Activated T-helper 1 cell treated with anti-CD3 and anti-CD28 coated beads, Interleukin-12 subunit alpha, Interleukin-12 subunit beta, Interleukin-2, Interleukin-4 antibody, amounts not matched to agents 30 ng/mL and 10 ng/mL and 1 ng/mL, durations not matched to agents 14 hours and 24 hours and 36 hours (primary cell): ENCODE measurements at places on chromosomes 2 and 18.
A peak's percentile ranks its signal among the peaks of the same experiment; 100 is the strongest.

GRCh38 chr18:12086677-12087470 is 6.8 kb upstream of the ANKRD62 start:
- peaks cover 10% of the 10 kb centered on the region for H3K27me3 ChIP-seq
- no peak overlapping the region for H3K27ac ChIP-seq
- no peaks in the 10 kb centered on the region for H3K4me1 ChIP-seq
- no peaks in the 10 kb centered on the region for H3K36me3 ChIP-seq
- H3K4me3 ChIP-seq: no peak overlapping the region
- no peak for DNase-seq

DNA sequence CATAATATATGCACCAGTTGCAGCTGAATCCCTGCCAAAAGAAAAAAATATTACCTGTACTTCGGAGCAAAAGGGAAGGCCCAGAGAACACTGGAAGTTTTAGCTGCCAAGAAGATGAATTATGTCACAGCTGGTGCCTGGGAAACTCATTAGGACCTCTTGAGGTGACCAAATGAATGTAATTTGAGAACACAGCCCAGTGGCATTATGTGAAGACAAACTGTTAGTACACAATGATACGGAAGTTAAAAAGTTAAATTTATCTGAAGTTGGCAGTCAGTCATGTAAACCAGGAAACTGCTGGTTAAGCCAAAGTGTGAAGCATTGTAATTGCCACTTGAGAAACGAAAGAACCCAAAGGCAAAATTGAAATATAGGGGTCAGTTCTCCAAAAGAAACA is 80.7 kb downstream of the EML4 start:
- H3K4me3 ChIP-seq: no peak overlapping the region
- peaks cover 34% of the 10 kb centered on the region for H3K36me3 ChIP-seq
- DNase-seq: no peak
- H3K27me3 ChIP-seq: no peaks in the 10 kb centered on the region
- H3K4me1 ChIP-seq: peaks cover 33% of the 10 kb centered on the region

GRCh38 chr2:190488516-190489233 is 45.8 kb downstream of the NEMP2 start:
- H3K4me3 ChIP-seq: no peak overlapping the region
- no peak overlapping the region for H3K27ac ChIP-seq
- H3K4me1 ChIP-seq: peaks cover 11% of the 10 kb centered on the region

- H3K27ac ChIP-seq: no peak overlapping the region
- H3K4me1 ChIP-seq: peaks cover 9% of the 10 kb centered on the region
- no peak for DNase-seq
- H3K36me3 ChIP-seq: peaks cover 19% of the 10 kb centered on the region
- H3K27me3 ChIP-seq: no peaks in the 10 kb centered on the region
- H3K4me3 ChIP-seq: no peak overlapping the region
Measured at GRCh38 chr2:210443527-210443926, 33.0 kb downstream of the LANCL1 start.

DNA sequence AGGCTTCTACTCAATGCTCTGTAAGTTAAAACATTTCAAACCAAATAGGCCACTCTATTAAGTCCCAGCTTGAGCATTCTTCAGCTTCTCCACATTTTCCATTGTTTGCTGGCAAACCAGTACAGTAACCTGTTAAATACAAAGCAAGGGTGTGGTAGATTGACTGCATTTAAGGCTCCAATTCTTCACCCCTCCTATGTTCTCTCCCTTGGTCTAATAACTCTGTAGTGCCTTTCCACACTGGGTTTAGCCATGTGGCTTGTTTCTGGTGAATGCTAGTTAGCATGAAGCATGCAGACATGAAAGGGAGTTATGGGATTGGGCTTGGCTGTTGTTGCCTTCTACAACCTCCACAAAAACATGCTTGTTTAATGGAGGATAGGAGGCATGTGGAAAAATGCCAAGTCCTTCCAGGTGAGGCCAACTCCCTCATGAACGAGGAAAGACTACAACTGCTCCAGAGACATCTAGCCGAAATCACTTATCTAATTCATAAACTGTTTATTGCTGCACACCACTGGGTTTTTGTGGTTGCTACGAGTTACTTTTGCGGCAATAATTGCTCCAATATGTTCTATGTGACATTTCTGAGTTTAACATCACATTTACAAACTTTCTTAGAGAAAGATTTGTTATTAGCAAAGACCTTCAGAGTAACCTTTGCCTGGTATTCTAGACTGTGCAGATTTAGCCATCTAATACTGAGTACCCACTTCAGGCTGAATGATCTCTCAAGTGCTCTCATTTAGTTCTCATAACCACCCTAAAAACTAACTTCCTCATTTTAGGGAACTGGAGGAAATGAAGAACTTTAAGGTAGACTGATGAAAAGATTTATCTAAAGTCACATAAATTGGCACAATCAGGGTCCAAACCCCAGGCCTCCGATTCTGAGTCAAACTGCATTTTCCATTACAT is 104.0 kb downstream of the SMAD2 start:
- H3K4me1 ChIP-seq: no peaks in the 10 kb centered on the region
- DNase-seq: no peak
- peaks cover 28% of the 10 kb centered on the region for H3K36me3 ChIP-seq
- H3K27ac ChIP-seq: no peak overlapping the region
- H3K27me3 ChIP-seq: no peaks in the 10 kb centered on the region

DNA sequence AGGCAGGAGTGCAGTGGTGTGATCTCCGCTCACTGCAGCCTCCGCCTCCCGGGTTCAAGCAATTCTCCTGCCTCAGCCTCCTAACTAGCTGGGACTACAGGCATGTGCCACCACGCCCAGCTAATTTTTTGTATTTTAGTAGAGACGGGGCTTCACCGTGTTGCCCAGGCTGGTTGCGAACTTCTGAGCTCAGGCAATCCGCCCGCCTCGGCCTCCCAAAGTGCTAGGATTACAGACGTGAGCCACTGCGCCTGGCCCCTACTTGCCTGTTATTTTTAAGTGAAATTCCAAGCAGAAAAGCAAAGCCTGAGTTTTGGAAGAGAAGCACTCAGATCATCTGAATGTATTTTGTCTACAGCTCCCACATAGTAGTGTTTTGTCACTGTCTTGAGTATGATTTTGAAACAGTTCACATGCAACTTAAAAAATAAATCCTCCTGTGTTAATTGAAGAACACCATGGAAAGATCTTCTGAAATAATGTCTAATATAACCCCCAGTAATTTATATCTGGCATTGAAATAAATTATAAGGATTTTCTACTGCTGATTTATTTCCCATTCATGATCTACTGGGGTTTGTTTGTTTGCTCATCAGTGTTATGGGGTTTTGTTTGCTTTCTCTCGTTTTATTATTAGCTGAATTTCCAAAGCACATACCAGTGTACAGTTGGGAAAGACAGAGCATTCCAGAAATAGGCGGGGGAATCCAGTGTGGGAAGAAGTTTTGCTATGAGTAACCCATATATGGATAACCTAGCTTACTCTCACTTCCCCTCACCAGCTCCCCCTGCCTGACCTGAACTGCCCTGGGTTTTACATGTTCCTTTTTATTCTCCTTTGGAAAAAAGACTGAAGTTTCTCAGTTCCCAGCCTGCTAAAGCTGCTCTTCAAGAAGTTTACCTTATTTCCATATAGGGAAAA is 80.1 kb upstream of the MAP3K20 start:
- no peaks in the 10 kb centered on the region for H3K36me3 ChIP-seq
- H3K27me3 ChIP-seq: peaks cover 3% of the 10 kb centered on the region
- H3K27ac ChIP-seq: no peak overlapping the region
- DNase-seq: no peak
- no peaks in the 10 kb centered on the region for H3K4me1 ChIP-seq

- H3K27me3 ChIP-seq: peaks cover 2% of the 10 kb centered on the region
- no peaks in the 10 kb centered on the region for H3K36me3 ChIP-seq
- no peaks in the 10 kb centered on the region for H3K4me1 ChIP-seq
- no peak overlapping the region for H3K4me3 ChIP-seq
- no peak for DNase-seq
Measured at GRCh38 chr2:121038031-121038430, 247.0 kb downstream of the TFCP2L1 start.

DNA sequence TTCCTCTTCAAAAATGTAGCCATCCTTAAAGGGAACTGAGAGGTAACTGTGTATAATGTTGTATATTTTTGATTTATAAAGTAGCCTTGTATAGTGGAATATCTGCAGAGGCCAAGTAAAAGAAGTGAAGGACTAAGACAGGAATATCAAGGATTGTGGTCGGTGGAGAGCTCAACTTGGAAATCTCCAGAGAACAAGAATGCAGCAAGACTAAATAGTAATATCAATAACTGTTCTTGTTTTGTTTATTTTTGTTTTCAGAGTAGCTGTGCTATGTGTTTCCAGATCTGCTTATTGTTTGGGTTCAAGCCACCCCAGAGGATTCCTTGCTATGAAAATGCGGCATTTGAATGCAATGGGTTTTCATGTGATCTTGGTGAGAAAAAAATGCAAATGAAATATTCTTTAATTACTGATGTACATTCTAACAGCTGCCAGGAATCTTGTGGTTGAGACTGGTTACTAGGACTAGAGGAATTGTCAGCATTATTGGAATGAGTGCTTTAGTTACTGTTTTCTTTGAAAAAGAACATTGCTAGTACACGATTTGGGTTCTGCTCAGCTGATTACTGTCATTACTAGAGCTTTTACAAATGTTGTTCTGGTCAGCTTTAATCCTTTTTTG is 25.0 kb downstream of the FASTKD2 start:
- H3K4me1 ChIP-seq: no peaks in the 10 kb centered on the region
- DNase-seq: no peak
- no peaks in the 10 kb centered on the region for H3K27me3 ChIP-seq

DNA sequence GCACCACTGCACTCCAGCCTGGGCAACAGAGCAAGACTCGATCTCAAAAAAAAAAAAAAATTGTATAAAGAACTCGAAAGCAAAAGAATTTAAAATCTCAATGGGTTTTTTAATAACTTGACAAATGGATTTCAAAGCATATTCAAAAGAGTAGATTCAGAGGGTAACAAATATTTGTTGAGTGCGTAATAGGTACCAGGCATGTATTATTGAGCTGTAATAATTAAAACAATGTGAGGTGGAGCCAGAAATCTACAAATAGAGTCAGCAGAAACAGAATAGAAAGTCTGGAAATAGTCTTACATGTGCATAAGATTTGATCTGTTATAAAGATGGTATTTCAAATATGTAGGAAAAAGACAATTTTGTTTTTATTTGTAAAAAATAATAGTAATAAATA is 19.1 kb upstream of the RAB11FIP5 start:
- peaks cover 14% of the 10 kb centered on the region for H3K27me3 ChIP-seq
- H3K27ac ChIP-seq: no peak overlapping the region
- H3K4me1 ChIP-seq: no peaks in the 10 kb centered on the region
- no peak overlapping the region for H3K4me3 ChIP-seq
- H3K36me3 ChIP-seq: no peaks in the 10 kb centered on the region
- no peak for DNase-seq

GRCh38 chr2:152408254-152408653 is 73.3 kb downstream of the FMNL2 start:
- no peak overlapping the region for H3K27ac ChIP-seq
- H3K36me3 ChIP-seq: no peaks in the 10 kb centered on the region
- peaks cover 47% of the 10 kb centered on the region for H3K4me1 ChIP-seq
- DNase-seq: no peak
- no peaks in the 10 kb centered on the region for H3K27me3 ChIP-seq

GRCh38 chr2:3101016-3101942 is 276.3 kb downstream of the EIPR1 start:
- H3K27ac ChIP-seq: no peak overlapping the region
- no peaks in the 10 kb centered on the region for H3K36me3 ChIP-seq
- no peaks in the 10 kb centered on the region for H3K4me1 ChIP-seq
- DNase-seq: no peak

GRCh38 chr2:128378231-128379020 is 59.8 kb upstream of the HS6ST1 start:
- no peak for DNase-seq
- H3K27me3 ChIP-seq: peaks cover 2% of the 10 kb centered on the region
- H3K27ac ChIP-seq: no peak overlapping the region
- H3K36me3 ChIP-seq: no peaks in the 10 kb centered on the region
- no peaks in the 10 kb centered on the region for H3K4me1 ChIP-seq

DNA sequence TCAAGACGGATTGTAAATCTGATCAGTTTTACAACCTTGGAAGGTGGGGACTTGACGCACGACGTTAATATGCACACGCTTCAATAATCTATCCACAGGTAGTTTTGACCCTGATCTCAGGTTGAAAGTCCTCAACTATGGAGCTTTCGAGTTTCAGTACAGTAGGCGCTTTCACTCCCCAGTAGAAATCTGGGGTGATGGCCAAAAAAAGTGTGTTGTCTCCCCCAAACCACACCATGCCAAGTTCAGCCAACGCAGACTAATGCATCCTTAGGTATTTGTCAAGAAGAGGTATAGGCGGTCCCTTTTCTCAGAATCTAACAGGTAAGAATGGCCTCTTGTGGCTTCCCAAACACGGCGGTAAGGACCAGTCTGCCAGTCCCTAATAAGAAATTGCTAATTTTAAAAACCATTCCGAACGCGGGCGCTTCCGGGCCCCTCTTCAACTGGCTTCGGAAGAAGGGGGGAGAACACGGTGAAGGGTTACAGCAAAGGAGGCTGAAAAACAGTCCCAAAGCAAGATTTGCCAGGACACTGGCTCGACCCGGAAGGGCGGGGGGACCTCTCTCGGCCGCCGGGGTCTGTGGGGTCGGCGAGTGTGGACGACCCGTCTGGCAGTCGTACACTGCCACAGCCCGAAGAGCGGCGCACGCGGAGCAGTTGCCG is 659 bp downstream of the FAM210A start:
- H3K27ac ChIP-seq: peak overlapping the region; percentile 61
- no peaks in the 10 kb centered on the region for H3K27me3 ChIP-seq
- H3K36me3 ChIP-seq: peaks cover 26% of the 10 kb centered on the region
- H3K4me3 ChIP-seq: peak overlapping the region; percentile 93
- no peak for DNase-seq
- peaks cover 76% of the 10 kb centered on the region for H3K4me1 ChIP-seq

GRCh38 chr2:135532581-135532980 is 1.3 kb downstream of the R3HDM1 start:
- peaks cover 3% of the 10 kb centered on the region for H3K36me3 ChIP-seq
- H3K4me1 ChIP-seq: peaks cover 17% of the 10 kb centered on the region
- no peak overlapping the region for H3K4me3 ChIP-seq
- peak overlapping the region; percentile 48 for H3K27ac ChIP-seq

DNA sequence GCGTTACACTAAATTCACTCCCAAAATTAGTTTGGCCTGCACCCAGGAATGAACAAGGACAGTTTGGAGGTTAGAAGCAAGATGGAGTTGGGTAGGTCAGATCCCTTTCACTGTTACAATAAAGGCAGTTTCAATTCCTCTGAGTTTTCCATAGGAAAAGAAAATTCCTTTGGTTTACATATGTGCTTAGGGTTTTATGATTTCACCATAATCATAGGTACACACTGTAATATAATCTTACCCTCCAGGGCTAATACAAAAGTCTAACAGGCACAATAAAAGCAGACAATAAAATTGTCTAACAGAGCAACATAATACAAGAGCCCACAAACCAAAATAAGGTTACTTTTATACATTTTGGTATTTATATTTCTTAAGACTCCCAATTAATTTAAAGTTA is 391.5 kb upstream of the KCNJ3 start:
- no peak for DNase-seq
- H3K27ac ChIP-seq: no peak overlapping the region
- H3K27me3 ChIP-seq: no peaks in the 10 kb centered on the region
- no peaks in the 10 kb centered on the region for H3K4me1 ChIP-seq
- no peaks in the 10 kb centered on the region for H3K36me3 ChIP-seq
